ENCODE measurements at places on chromosomes 13 and 19.

DNA sequence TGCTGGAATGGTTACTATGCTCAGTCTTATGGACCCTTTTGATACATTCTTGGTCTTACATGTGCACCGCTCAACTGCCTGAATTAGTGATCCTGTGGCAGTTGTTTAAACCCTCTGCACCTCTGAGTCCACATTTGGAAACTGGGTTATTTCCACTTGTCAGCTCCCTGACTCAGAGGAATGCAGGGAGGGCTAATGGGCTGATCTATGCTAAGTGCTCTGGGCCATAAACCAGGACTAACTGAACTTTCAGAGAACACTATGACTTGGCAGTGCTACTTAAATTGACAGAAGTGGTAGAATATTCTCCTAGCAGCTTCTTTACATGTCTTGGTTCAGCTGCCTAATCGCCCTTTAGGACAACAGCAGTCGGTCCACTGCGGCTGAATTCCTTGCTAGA lies 26.8 kb upstream of the MED4 start:
- ATAC-seq: no peak

DNA sequence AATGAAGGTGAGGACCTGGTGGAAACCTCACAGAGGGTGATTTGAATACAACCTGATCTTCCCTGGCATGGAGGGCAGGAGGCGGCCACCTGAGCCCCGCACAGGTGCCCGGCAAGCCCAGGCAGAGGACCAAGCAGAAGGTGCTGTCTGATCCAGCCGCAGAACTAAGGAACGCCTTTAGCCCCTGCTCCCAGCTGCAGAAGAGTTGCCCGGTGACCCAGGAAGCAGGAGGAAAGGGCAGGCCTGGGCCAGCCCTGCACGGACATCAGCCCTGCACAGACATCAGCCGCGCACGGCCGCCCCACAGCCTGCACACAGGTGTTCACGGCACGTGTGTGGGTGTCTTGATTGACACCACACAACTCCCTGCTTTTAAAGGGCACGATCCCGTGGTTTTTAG lies 43.1 kb downstream of the RASA3 start:
- no peak for ATAC-seq

DNA sequence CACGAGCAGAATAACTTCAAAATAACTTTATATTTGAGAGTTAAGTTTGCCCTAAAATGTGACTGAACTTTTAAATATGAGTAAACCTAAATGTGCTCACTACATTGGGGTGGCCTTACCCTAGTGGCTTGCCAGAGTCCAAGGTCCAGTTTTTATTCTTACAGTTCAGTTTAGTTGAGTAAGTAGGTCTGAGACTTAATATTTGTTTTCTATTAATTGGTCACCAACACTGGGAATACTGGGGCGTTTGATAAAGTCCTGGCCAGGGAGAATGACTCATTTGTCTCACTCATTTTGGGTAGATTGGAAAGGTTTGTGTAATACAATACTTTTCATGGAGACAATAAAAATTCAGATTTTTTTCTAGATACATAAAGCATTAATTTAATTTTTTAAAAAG lies 127.8 kb upstream of the SPATA13 start:
- no peak for ATAC-seq

DNA sequence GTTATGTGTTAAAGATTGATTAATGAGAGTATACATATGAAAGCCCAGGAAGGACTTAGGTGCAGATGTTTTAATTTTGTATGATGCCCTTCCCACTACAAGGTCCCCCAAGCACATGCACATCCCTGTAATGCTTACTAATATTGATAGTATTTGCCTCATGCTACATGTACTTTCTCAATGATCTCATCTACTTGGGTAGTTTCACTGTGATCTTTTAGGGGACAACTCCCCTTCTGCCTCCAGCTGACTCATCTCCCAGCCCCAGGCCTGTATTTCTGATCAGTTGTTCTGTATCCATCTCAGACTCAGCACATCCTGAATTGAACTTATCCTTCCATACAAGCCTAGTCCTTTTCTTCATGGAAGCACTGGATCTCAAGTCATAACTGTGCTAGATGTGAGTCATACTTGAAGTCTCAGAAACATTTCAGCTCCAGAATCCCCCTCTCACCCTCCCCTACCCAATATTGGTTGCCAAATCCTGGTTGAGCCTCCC lies 49.4 kb upstream of the INTS6 start:
- peak; percentile 96 for ATAC-seq

DNA sequence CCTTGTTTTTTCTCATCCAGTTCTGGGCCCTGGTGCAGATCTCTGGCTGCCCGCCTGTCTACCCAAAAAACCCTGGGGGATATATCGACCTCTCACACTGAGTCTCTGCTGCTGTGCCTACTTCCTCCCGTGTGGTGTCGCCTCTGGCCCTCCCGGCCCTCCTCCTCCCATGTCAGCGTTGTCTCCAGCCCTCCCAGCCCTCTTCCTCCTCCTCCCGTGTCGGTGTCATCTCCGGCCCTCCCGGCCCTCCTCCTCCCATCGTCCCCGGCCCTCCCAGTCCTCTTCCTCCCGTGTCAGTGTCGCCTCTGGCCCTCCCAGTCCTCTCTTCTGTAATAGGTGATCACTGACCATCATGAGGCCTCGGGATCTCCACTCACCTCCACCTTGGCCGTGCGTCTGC lies 81.8 kb downstream of the GPR12 start:
- no peak for ATAC-seq

DNA sequence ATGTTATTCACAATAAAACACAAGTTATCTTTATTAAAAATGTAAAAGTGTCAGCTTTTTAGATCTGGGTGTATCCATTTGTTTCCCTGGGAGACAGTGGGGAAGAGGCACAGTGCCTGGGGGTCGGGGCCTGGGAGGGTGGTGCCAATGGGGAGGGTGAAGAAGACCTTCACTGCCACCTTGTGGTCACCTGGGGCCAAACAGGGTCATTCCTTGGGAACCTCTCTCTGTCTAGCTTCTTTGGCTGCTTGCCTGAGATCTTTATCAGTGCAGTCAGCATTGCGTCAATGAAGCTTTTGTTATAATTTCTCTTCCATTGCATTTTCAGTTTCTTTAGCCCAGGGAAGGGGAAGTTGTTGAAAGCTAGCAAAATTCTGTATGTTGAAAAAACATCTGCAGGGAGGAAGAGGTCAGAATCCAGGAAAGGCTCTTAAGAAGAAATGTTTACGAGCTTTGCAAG lies 39.1 kb downstream of the PCDH8 start:
- peak; percentile 65 for ATAC-seq

GRCh38 chr13:38417727-38418126 lies 68.1 kb downstream of the UFM1 start:
- ATAC-seq: peak; percentile 58

DNA sequence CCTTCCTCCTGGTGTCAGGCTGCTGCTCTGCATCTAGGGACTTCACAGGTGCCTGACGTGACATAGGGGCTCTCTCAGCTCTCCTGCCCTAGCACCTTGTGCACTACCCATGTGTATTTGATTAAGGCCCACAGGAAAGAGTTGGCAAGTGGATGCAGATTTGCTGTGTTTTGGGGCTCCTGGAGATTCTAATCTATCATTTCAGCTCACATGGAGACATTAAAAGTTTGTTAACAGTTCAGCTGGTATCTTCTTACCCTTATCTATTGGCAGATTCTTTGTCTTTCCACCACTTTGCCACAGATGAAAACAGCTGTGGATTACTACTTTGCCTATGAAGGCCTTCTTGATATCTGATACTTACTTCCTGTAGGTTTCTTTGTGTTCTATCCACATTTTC lies 41.9 kb downstream of the WASF3 start:
- no peak for ATAC-seq

- ATAC-seq: no peak
Observed at GRCh38 chr13:114002009-114002544, 28.2 kb upstream of the C13orf46 start.

- no peak for ATAC-seq
Observed at GRCh38 chr19:1608359-1609102, 3.3 kb upstream of the UQCR11 start.

DNA sequence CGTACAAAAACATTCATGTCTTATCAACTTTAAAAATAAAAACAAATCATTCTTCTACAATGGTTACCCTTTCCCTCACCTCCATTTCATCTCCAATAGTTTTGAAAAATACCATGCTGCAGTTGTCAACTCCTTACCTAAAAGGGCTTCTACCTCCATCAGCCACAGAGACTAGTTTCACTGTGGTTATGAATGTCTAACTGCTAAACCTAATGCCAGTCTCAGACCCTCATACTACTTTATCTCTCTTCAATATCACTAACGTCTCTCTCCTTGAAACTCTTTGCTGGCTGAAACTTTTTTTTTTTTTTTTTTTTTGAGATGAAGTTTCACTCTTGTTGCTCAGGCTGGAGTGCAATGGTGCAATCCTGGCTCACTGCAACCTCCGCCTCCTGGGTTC lies 27.1 kb downstream of the LNX2 start:
- ATAC-seq: peak; percentile 56

Measured in activated T-helper 17 cell treated with anti-CD3 and anti-CD28 coated beads, Interleukin-2, amount 50 U/mL, for 72 hours (primary cell).